ENCODE measurements at places on chromosomes 2 and 18.

DNA sequence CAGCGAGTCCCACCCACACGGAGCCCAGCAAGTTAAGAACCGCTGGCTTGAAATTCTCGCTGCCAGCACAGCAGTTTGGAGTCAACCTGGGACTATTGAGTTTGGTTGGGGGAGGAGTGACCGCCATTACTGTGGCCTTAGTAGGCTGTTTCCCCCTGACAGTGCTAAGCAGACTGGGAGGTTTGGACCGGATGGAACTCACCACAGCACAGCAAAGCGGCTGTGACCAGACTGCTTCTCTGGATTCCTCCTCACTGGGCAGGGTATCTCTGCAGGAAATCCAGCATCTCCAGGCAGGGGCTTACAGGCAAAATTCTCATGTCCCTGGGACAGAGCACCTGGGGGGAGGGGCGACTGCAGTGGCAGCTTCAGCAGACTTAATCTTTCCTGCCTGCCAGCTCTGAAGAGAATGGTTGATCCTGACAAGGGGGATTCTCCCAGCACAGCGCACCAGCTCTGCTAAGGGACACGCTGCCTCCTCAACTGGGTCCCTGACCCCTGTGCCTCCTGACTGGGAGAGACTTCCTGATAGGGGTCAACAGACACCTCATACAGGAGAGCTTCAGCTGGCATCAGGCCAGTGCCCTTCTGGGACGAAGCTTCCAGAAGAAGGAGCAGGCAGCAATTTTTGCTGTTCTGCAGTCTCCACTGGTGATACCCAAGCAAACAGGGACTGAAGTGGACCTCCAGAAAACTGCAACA, 425.4 kb downstream of the NYAP2 start:
- DNase-seq = peak; percentile 6

DNA sequence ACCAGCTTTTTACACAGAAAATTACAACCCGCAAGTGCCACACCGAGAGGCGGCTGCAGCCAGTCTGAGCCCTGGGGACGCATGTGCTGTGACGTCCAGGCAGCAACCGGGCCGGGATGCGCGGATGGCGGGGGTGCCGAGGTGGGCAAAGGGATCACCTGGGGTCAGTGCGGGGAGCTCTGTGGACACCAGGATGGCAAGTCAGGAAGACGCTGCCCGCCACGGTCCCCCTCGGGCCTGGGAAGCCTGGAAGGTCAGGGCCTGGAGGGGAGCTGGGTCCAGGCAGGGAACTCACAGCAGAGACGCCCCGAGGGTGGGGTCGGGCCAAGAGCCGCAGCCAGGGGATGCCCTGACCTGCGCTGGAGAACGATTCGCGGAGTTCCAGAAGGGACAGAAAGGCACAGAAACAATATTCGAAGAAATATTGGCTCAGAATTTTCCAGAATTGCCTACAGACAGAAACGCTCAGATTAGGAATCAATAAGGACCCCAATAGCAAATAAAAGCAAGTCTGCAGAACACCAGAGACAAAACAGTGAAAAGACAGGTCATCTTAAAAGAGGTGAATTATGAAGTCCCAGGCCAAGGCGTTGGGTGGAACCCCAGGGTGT, 11.7 kb upstream of the KIF1A start:
- DNase-seq = no peak

- DNase-seq = no peak
Observed at GRCh38 chr2:223047260-223047761, 4.7 kb upstream of the KCNE4 start.

DNA sequence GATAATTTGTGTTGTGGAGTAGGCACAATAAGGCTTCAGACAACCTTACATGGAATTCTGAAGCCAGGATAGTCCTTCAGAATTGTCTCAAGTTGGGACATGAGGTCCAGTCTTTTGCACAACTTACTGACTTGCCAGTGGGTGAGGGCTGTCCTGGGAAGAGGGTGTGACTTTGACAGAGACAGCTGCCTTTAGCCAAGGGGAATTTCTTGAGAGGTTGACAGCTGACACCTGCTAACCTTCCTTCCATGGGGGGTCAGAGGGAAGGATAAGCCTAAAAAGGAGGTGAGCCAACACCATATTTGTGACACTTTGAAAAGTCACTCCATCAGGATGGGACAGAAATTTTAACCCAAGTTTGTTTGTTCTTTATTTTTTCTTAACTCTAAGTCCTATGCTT, 907.8 kb upstream of the CRIM1 start:
- DNase-seq = no peak

- DNase-seq = no peak
Observed at GRCh38 chr2:159716857-159717256, 4.6 kb downstream of the MARCHF7 start.

- no peak for DNase-seq
Observed at GRCh38 chr2:230457073-230457768, 41.2 kb downstream of the SP100 start.

DNA sequence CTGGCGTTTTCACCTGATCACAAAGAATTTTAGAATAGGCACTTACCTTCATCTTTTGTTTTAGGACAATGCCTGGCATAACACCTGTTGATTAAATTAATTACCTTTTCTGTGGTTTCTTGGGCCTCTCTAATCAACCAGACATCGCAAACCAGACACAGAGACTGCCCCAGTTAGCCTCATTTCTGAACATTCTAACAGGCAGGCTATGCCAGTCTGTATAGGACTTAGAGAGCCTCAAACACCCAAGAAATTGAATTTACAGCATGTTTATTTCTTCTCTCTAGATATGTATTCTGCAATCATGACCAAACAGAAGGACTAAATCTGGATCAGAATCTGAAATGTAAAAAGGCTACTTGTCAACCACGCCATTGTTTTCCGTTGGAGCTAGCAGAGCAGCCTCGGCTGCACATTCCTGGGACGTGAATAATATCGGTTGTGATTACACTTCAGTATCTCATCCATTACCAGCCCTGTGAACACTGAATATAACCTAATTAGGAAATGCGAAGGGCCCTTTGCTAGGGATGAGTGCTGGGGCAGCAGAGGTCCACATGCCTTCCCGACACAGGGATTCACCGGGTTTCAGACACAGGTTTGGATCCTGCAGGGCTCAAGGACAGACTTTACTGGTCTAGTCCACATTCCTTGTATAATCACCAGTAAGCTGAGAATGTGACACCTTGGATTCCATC, 17.5 kb upstream of the CDC42EP3 start:
- peak; percentile 27 for DNase-seq

- peak; percentile 80 for DNase-seq
Observed at GRCh38 chr2:44941551-44942234, at the start of gene SIX3. SIX3 (plus strand) TSS chr2:44941702; CDS start chr2:44942105, 403 bp downstream.

- DNase-seq = no peak
Observed at GRCh38 chr2:45780541-45781463, 129.3 kb downstream of the PRKCE start.

- peak; percentile 58 for DNase-seq
Observed at GRCh38 chr2:239308661-239309397, 92.0 kb downstream of the HDAC4 start.
